Activated naive CD4-positive, alpha-beta T cell treated with anti-CD3 and anti-CD28 coated beads, Interleukin-2, amount 50 U/mL, for 16 hours (primary cell): ENCODE measurements at places on chromosomes 5 and 9.

DNA sequence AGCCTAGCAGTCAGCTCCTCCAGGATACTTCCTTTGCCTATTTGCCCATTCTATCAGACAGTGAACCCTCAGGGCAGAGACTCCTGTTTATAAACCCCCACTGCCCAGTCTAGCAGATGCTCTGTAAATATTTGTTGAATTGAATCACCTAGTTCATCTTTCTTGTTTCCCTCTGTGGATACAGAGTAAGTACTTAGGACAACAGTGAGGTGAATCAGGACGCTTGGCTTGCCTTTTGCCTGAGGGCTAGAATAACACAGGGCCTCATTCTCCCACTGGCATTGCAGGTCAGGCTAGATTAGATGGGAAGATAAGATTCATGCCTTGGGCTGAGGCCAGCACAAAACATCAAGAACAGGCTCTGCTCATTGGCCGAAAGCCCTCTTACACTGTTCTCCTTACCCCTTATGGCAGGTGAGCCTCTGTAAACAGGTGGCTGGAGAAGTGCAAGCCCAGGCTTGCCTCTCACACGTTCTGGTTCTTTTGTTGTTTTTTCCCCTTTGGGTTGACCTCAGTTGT, 22.2 kb downstream of the TNFSF8 start:
- no peak for DNase-seq

DNA sequence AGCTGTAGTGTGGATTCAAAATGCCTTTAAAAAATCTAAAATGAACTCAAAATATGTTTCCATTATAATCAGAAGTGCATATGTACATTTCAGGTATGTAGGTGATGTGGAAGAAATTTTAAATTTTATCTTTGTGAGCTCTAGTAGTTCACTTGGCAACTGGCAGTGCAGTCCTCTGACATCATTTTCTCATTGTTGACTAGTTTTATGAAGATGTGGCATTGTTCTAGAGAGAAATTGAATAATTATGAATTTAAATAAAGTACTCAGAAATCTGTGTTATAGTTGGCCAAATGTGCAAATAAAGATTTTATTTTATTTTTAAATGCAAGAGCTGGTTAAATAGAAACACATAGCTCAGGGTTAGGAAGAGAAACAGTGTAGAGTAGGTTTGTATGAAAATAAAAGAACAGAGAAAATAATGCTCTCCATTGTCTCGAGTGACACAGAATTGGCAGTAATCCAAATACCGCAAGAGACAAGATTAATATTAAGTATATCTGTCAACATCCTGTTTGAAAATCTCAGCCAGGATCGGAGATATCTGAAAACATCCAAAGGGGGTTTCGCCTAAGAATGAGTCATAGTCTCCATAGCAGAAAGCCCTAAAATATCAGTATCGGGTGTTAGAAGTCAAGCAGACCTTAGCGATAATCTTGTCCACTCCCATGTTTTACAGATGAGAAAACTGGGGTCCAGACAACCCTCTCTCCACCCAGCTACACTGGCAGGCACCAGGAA, 189.4 kb downstream of the CCDC192 start:
- no peak for DNase-seq

DNA sequence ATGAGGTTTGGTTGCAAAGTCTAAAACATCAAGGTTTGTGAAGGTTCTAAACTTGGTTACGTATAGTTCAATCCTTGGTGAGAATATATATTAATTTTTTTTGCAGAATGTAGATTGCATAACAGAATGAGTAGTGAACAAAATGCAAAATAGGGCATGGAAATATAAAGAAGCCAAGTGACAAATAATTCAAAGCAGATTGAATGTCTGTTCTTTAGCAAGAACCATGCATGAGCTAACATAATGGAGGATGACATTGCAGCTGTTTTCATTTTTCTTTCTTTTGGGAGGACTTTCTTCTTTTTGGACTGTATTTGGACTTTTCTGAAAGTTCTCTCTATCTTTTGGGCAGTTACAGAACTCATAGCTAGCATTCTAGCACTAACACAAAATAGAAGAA, 194.8 kb upstream of the MRPS30 start:
- no peak for DNase-seq

GRCh38 chr5:38715696-38716095, 130.1 kb upstream of the OSMR start:
- DNase-seq = no peak

DNA sequence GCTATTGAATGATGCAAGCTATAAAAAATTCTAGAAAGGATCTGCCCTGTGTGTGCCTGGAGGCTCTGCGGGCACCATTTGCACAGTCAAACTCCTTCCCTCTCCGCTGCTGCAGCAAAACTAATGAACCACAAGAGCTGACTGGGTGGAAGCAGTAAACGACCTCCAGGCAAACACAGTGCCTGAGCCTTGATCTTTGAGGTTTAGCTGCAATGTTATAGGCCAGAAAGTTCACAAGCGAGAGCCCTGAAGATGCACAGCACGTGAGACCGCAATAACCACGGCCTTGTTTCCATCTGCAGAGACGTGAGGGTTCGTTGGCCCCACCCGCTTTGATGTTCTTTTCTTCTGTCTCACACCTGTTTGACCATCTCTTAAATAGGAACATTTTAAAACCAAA, 69.2 kb upstream of the S1PR3 start:
- DNase-seq = peak; percentile 28

DNA sequence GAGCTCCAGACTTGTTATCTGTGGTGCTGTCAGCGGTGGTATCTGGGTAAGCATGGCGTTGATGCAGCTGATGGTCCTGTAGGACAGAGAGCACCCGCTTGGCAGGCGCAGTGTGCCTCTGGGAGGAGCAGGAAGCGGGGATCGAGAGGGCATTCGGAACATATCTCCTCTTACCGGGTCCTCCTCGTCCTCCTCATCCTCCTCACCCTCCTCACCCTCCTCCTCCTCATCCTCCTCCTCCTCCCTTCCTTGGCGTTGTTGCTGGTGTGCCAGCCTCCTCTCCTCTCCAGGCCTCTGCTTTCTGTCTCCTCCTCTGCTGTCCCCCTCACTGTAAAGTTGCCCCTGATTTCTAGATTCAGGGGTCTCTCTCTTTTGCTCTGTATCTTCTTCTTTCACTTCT, 21.2 kb downstream of the ECM2 start:
- no peak for DNase-seq

DNA sequence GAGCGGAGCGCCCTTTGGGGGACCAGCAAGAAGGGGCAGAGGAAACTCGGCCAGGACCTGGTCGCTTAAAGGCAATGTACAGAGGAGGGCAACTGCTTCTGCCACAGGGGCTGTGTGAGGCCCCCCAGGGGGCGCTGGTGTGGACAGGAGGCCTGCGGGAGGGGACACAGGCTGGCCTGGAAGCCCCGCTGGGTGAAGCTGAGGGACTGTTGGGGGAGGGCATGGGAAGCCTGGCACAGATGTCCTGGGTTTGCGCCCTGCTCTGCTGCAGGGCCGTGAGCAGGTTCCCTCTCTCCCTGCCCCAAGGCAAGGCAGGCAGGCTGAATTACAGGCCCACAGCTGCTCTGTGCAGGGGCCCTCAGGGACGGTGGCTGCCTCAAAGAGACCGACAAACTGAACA, 5.4 kb downstream of the MED22 start:
- no peak for DNase-seq

DNA sequence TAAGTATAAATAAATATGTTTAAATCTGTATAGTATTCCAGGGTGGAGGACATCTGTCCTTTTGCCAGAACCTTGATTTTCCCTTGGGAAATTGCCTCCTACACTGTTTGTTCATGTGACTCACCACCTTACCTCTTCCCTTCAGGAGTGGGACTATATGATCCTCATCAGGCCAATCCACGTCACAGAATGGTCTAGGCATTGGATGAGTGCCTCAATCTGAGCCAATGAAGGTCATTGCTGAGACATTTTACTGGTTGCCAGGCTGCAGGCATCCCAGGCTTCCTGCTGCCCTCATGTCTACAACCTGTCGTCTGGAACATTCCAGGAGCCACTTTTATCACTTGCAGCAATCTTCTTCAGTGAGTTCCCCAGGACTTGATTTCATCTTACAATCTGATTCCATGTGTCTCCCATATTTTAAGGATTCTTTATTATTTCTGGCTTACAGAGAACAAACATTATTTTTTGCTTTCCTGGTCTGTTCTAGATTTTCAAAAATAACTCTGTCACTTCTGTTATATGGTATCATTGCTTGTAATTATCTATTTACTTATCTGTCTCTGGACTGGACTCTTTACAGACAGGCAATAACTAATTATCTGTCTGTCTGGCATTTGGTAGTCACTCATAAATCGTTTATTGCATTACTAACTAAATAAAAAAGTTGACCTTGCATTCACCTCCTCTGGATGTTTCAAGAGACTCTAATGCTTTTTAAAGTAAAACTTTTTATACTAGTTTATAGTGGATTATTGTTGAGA, 107.3 kb upstream of the APC start:
- DNase-seq = no peak

GRCh38 chr9:110744715-110745384, 76.3 kb downstream of the MUSK start:
- DNase-seq = no peak

- no peak for DNase-seq
These were observed 285.2 kb upstream of the ITGA1 start for GRCh38 chr5:52502460-52502999.

- peak; percentile 70 for DNase-seq
These were observed 71.2 kb downstream of the RAPGEF1 start for GRCh38 chr9:131668439-131669268.

DNA sequence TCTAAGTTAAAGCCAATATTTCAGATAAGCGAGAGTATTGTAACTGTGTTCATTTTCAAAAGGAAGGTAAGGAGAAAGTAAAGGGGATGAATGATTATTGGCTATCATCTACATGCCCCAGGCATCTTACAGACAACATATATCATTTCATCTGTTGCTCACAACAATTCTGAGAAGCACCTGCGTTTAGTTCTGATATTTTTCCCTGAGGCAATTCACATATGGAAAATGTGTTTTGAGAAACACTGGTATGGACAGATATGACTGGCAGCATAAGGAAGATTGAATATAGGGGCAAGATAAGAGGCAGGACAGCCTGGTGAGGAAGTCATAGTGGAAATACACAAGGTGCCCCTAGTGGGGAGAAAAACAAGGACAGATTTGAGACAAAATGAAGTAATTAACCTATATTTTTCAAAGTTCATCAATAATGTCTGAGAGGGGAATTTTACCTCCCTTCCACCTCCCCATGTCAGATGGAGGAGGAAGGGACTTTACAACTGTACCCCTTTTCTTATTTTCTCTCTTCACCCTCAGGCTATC, 87.7 kb upstream of the TRIM32 start:
- no peak for DNase-seq

DNA sequence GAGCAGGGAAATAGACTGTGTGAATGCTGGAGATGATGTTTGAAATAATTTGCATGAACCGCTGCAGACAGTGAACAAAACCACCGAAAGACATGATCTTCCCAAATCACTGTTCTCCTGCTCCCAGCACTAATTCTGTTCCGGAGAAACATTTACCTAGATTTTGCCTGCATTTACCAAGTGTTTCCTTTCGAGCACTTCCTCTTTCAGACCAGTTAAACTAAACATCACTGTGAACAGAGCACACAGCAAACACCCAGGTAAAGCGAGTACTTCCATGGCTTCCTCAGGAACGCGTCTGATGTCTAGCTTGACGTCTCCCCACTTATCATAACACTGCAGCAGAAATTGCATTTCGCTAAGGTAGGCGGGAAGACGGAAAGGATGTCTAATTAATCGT, 45.1 kb upstream of the PTCH1 start:
- DNase-seq = no peak

DNA sequence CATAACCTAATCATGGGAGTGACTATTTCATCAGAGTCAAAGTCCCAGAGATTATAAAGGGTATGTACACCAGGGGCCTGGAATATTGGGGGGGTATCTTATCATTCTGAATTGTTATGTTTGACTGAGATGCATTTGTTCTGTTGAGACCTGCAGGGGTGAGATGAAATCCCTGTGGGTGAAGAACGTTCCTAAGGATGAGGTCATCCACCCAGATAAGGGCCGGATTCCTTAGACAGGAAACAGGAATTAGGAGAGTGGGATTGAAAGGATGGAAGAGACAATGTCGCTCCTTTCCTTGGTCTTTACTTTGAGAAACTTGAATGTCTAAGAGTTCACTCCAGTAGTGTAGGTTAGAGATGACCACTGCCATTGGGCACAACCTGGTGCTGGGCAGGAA, 54.7 kb downstream of the GAS1 start:
- no peak for DNase-seq

- DNase-seq = no peak
These were observed 776 bp upstream of the RANBP17 start for GRCh38 chr5:170860818-170861666.

GRCh38 chr5:172229904-172230303, 35.9 kb downstream of the EFCAB9 start:
- no peak for DNase-seq

- DNase-seq = no peak
These were observed 25.8 kb upstream of the TBC1D2 start for GRCh38 chr9:98281281-98281680.

DNA sequence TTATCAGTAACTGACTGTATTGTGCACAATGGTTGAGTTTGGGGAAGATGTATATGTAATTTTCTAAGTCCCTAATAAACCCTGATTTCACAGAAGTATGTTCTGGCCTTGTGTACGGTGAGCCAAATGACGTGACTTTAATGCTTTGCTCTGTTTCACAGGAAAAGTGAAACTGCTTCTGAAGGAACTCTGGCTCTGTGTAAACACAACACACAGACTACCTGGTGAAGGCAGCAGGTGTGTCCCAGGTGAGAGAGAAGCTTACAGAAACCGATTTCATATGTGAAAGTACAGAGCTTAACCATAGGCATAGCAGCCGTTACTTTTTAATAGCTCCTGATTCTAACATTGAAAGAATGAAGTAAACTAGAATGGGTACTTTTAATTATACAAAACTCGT, 31.9 kb downstream of the ICE1 start:
- no peak for DNase-seq

DNA sequence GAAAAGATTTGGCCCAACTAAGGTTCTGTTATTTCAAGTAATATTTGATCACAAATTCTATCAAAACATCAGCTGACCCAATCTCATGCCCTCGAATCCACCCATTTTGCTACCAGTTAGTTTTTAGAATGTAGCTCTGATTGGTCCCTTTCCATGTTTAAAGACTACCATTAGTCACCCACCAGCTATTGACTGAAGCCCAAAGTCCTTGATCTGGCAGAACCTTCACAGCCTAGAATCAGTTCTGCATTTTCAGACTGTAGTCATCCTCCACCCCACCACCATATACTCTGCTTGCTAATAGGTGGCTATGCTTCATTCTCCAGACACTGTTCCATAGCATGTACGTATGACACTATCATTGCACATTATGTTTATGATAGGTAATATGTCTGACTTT, 182.2 kb upstream of the TARS1 start:
- no peak for DNase-seq
